ENCODE measurements at places on chromosomes 4 and X. TPM values are rescaled to one million over a fixed set of nuclear protein-coding genes. Genes with fewer than 3 reads are reported as not detected.

- DNase-seq = no peak
Observed at GRCh38 chr4:105896984-105897775, 1.9 kb downstream of the NPNT start.

- no peak for DNase-seq
Observed at GRCh38 chr4:183920512-183920911, 15.4 kb downstream of the STOX2 start.

- DNase-seq = no peak
Observed at GRCh38 chr4:21826071-21826470, 122.5 kb downstream of the KCNIP4 start.

Gene WDR17
- 3.1 TPM for total RNA-seq
